GM04503 (cell line): ENCODE measurements at places on chromosomes 12 and 14.

GRCh38 chr12:26195250-26195640 lies at the start of gene SSPN:
SSPN (plus strand) TSS chr12:26195573; CDS start chr12:26195673, 100 bp downstream.
- DNase-seq: no peak

DNA sequence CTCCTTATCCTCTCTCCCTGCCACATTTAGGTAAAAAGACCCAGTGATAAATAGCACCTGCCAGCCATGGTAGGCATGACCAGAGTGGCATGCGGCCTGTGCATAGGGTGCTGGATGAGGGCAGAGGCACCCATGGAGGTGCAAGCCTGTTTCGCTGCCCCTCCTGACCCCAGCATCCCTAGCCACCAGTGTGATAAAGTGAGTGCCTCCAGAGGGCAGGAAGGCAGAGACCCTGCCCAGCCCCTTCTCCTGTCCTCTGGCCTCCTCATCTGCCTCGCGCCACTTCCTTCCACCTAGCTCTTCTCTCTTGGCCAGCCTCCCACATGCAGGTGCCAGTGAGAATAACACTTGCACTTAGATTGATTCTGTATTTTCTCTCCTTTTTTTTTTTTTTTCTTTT lies 108.3 kb upstream of the FUT8 start:
- DNase-seq: no peak

DNA sequence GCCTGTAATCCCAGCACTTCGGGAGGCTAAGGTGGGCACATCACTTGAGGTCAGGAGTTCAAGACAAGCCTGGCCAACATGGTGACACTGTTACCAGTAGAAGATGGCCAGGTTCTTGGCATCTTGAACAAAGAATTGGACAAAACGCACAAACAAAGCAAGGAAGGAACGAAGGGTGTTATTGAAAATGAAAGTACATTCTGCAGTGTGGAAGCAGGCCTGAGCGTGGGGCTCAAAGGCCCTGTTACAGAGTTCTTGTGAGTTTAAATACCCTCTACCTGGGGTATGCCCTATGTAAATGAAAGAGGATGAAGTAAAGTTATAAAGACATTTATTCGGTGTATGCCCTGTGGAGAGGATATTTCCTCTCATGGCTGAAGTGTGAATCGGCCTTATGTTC lies 20.8 kb upstream of the CDK17 start:
- no peak for DNase-seq

DNA sequence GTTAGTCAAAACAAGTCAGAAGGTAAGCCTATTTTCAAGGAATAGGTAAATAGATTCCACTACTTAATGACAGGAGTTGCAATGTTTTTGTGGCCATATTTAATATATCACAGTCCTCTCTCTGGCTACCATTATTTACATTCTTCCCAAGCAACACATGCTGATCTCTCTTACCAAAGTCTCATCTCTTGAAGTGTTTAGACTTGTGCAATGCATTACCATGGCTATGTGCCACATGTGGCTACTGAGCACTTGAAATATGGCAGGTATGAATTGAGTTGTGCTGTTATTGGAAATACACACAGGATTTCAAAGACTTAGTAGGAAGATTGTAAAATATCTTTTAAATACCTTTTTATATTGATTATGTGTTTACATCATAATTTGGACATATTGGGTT lies 262.4 kb upstream of the PDE3A start:
- peak; percentile 10 for DNase-seq

GRCh38 chr12:130137040-130138018 lies 24.9 kb upstream of the FZD10 start:
- DNase-seq: no peak

DNA sequence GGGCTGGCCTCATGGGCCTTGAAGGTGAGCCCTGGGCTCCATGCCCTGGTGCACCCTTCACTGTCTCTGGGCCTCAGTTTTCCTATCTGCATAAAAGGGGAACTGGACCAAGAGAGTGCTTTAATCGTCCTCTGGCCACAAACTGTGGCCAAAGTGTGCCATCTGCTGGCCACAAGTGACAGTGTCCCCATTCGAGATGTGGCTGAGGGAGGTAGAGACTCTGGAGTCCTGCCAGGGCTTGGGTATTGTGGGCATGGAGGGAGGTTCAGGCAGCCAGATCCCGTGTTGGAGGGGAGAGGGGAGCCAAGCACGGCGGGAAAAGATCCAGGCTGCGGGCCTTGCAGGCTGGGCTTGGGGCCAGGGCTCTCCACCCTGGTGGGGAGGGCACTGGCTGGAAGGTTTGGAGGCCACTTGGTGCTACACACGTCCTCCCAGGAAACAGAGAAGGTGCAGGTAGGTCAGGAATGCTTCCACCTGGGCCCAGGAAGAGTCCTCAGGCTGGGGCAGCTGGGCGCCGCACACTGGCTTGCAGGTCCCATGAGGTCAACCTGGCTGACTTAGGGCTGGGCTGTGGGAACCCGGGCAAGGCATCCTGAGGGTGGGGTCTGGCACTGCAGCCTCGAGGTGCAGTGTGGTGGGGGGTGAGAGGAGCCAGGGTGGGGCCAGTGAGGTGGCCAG lies 7.3 kb upstream of the KIF26A start:
- no peak for DNase-seq
